ENCODE measurements at places on chromosomes 6 and 20.

- DNase-seq: peak; percentile 93
Measured at GRCh38 chr6:45896783-45897441, 118.7 kb downstream of the CLIC5 start.

GRCh38 chr6:17584241-17584803 is 15.8 kb upstream of the FAM8A1 start:
- peak; percentile 76 for DNase-seq

GRCh38 chr6:157909282-157909664 is 72.4 kb upstream of the SYNJ2 start:
- DNase-seq: no peak

- no peak for DNase-seq
Measured at GRCh38 chr20:31374346-31374745, 5.9 kb downstream of the DEFB118 start.

GRCh38 chr6:2542101-2542857 is 208.4 kb downstream of the MYLK4 start:
- DNase-seq: no peak

Measured in AG09309 (cell line).